ENCODE measurements at places on chromosomes 16 and 17.
A peak's percentile ranks its signal among the peaks of the same experiment; 100 is the strongest.

- DNase-seq: no peak
Measured at GRCh38 chr17:36625188-36625587, 23.8 kb downstream of the MRM1 start.

GRCh38 chr17:47850373-47850691, 631 bp downstream of the SP6 start:
- no peak for DNase-seq

GRCh38 chr17:15513058-15513791, 45.8 kb upstream of the CDRT4 start:
- peak; percentile 64 for DNase-seq

GRCh38 chr17:5877948-5878347, 192.2 kb upstream of the WSCD1 start:
- DNase-seq: no peak

- no peak for DNase-seq
Measured at GRCh38 chr17:7647018-7647417, 3.7 kb upstream of the ATP1B2 start.

DNA sequence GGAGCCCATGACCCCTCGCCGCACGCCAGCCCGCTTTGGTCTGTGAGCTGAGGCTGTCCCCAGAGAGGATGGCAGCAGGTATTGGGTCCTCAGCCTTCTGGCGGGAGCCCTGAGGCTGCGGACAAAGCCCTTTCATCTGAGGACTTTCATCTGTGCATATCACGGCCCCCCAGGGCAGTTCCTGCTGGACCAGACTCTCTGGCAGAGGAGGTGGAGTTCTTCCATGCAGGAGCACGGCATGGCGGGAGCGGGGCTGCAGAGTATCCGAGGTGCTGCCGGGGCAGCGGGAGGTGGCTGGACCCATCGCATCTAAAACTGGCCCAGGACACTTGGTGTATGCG, 18.8 kb downstream of the DHX38 start:
- no peak for DNase-seq

GRCh38 chr16:11312718-11313492, 31.8 kb upstream of the PRM1 start:
- DNase-seq: peak; percentile 78

GRCh38 chr17:9897372-9897968, 7.6 kb downstream of the RCVRN start:
- no peak for DNase-seq

GRCh38 chr16:49773534-49774475, 82.1 kb downstream of the ZNF423 start:
- no peak for DNase-seq

- no peak for DNase-seq
Measured at GRCh38 chr16:69320740-69321073, 9.6 kb downstream of the VPS4A start.

DNA sequence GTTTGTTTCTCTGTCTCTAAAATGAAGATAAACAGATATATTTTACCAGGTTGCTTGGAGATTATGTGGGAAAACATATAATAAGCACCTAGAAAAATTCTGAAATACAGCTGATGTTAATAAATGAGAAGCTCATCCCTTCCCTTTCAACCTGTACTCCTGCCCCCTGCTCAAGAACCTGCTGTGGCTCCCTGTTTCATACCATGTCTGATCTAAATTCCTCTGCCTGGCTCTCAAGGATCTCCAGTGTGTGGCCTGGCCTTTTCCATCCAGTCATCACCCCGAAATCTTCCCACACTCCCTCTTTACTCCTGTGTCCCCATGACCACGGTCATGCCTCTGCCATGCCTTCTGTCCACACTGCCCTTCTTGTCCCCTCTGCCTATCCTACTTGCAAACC, 19.4 kb upstream of the DLX4 start:
- no peak for DNase-seq

- no peak for DNase-seq
Measured at GRCh38 chr17:66751771-66752170, 83.1 kb upstream of the CACNG5 start.

GRCh38 chr17:38608648-38609047, 2.9 kb upstream of the SRCIN1 start:
- no peak for DNase-seq

GRCh38 chr17:77468897-77469296, 328.1 kb downstream of the SEC14L1 start:
- DNase-seq: no peak

- no peak for DNase-seq
Measured at GRCh38 chr17:13395862-13396261, 205.9 kb downstream of the HS3ST3A1 start.

GRCh38 chr16:90002759-90003158, 16.5 kb downstream of the DBNDD1 start:
- no peak for DNase-seq

- peak; percentile 48 for DNase-seq
Measured at GRCh38 chr16:11056090-11056992, 112.0 kb downstream of the CLEC16A start.

- DNase-seq: peak; percentile 79
Measured at GRCh38 chr17:60579090-60579489, 20.9 kb upstream of the PPM1D start.

DNA sequence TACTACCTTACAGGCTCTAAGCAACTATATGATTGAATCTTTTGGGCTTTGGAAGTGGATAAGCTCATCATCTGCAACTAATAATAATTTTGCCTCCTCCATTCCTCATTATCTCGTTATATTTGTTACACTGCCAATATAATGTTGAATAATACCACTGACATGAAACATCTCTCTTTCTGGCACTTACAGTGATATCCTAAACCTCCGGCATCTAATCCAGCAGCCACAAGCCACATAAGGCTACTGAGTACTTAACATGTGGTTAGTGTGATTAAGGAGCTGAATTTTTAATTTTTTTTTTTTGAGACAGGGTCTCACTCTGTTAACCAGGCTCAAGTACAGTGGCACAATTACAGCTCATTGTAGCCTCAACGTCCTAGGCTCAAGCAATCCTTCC, 9.6 kb downstream of the CDC42EP4 start:
- DNase-seq: no peak

DNA sequence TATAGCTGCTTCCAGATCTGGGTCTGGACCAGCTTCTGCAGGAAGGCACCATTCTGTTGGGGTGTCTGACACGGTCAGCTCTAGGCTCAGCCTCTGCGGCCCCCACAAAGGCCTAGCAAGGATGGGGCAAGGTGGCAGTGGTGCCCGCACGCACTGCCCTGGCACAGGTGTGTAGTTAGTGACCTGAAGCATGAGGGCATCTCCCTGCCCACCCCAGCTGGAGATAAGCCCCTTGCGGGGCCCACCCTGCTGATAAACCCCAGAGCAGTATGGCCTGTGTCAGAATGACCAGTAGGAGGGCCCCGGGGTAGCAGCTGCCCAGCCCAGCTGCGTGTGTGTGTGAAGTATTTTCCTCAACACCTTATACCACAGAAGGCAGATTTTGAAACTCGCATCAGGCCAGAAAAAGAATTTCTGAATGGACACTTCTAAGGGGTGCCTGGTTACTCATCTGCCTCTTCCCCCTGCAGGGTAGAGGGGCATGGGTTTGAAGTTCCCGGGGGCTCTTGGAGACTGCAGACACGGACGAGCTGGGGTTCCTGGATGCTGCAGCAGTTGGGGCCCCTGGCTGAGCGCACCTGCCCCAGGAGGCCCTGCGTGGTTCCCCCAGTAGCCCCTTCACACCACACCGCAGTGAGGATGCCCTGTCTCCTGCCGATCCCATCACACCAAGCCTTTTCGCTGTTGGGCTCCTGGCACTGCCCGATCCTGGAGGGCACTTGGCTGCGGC, 4.5 kb downstream of the ARHGDIA start:
- DNase-seq: no peak

DNA sequence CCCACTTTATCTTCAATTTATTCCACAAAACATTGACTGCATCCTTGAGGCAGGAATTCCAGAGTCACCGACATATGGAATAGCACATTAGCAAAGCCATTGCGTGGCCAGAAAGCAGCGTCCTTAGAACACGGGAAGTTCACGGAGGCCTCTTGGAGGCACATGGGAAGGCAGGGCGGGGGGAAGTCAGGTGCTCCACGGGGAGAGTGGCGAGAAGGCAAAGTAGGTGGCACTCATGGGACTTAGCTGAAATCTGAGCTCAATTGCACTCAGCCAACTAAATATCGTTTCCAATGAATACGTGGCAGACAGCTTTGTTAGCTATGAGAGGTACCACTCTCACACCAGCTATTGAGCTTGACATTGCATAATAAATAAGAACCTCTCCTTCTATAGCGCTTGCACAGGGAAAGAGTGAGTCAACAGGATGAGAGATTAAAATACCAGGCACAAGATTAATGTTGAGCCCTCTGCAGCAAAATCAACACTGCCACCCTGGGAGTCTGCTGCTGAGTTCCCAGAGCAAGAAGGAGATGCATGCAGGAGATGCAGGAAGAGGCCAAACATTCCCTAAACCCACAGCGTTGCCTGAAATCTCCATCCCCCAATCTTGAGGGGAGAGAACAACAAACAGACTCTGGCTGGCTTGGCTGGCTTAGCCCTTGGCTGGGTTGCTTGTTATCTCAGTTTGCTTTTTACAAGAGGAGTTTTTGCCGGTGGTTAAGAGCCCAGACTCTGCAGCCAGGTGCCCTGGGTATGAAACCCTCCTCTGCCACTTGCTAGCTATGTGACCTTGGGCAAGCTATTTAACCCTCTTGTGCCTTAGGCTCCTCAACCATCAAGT, 28.8 kb downstream of the ABCC12 start:
- DNase-seq: peak; percentile 98

DNA sequence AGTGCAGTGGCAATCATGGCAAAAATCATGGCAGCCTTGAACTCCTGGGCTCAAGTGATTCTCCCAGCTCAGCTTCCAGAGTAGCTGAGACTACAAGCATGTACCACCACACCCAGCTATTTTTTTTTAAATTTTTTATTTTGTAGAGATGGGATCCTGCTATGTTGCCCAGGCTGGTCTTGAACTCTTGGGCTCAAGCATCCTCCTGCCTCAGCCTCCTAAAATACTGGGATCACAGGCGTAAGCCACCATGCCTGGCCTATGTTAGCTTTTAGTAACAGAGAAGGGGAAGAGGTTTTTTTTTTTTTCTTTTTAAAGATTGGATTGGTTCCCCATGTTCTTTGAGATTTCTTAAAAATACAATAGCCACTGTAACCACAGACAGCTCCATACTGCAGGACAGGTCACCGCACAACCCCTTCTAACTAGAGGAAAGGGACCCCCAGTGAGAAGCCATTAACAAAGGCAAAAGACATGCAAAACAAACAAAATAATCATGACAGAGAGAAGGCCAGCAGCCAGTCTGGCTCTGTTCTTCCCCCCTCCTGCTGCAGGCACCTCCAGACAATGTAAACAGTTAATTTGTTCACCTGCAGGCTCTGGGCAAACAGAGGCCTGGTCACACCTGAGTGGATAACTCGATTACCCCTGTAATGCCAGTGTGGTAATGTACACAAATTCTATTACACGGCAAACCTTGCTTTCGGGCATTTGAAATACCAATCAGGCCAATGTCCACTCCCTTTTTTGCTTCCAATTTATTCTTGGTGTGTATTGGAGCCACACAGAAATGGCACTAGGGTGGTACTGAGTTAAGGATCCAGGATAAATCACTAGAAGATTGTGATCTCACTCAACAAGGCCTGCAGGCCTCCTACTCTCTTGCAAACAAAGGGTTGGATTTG, 52.9 kb downstream of the SNX11 start:
- DNase-seq: no peak

DNA sequence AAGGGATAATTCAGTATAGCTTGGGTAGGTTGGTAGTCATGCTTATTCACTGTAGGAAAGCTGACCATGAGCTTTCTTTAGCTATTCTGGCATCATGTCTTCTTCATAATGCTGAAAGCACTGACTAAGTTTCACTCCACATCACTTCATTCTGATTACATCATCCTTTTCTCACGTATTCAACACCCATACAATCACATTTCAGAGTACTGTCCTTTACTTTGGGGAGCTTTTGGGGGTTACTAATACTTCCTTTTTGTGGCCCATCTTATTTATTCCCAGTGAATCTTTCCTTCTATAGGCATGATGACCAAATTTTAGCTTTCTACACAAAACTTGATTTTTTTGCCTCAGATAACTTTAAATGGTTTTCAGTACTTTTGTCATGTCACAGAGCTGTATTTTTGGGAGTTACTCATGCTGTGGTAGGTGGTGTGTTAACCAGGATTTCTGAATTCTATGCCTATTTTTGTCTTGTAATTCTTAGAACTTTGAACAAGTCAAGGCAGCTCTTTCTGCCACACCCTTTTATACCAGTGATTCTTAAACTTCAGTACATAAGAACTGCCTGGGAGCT, 23.5 kb downstream of the TADA2A start:
- peak; percentile 75 for DNase-seq

- DNase-seq: no peak
Measured at GRCh38 chr17:64403881-64404460, 13.3 kb upstream of the PECAM1 start.

DNA sequence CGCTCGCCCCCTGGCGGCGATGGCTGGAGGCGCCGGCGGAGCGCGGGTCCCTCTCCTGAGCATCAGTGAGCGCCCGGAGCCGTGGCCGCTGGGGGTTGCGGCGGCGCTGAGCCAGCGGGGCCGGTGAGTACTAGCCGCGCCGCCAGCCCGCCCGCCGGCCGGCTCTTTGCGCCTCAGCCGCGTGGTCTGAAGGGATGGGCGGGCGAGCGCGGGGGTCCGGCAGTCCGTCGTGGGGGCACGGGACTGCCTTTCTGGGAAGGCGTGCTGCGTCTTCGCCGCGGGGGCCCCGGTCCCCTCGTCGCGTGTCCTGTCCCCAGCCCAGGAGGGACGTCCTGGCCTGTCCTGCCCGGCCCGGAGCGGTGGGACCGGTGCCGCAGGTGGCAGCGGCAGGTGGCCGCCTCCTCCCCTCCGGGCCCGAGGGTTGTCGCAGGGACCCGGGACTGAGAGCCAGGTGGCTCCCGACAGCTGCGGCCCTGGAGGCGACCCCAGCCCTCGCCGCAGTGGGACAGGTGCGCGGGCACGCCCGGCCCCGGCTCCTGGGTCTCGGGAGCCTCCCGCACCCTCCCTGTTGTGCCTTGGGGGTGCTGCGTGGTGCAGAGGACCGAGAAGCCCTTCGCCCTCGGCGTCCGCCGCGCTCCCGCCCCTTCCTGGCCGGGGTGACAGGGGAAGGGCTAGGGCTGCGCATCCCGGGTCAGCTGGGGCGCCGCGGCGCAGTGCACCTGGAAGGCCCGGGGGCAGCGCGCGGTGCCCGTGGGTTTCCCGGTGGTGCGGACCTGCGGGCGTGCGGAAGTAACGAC, at the start of gene SPECC1:
SPECC1 (plus strand) TSS at position 58 of the 797 bp plus-strand sequence. CDS start 87,293 bp downstream, outside the sequence.
- DNase-seq: peak; percentile 43

DNA sequence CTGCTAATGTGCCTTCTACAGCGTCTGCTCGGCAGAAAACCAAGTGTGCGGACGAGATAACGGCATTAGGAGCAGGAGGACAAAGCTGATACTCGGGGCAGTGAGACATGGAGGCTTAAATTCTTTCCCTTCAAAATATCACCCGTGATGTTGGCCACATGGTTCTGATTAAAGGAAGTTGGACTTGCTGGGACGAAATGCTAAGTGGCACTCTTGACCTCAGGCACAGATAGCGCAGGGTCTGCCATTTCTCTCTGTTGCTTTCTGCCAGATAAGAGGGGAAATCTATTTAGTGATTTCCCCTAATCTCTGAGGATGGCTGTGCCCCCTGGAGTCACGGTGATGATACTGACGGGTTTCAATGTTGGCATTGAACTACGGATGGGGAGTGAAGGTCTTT, 509.6 kb upstream of the EEF2KMT start:
- no peak for DNase-seq

- peak; percentile 69 for DNase-seq
Measured at GRCh38 chr16:19559242-19559910, 3.9 kb downstream of the VPS35L start.
